ENCODE measurements at places on chromosomes 7 and 10. TPM values are rescaled to one million over a fixed set of nuclear protein-coding genes. Genes with fewer than 3 reads are reported as not detected.

The NUTM2E gene
- 0.19 TPM for total RNA-seq

The ATG9B gene
- total RNA-seq = 0.10 TPM

The GIMAP1 gene
- total RNA-seq = 12.1 TPM

The MYL10 gene
- total RNA-seq = not detected

The FOXP2 gene
- total RNA-seq = 0.68 TPM

The A1CF gene
- not detected for total RNA-seq

The CD36 gene
- total RNA-seq = 3.5 TPM

The CTAGE6 gene
- total RNA-seq = 0.88 TPM

The DUS4L gene
- total RNA-seq = 7.5 TPM

The SEC61G gene
- total RNA-seq = 345 TPM

The CYP2C8 gene
- not detected for total RNA-seq

The CALML3 gene
- total RNA-seq = not detected

The RADIL gene
- 3.4 TPM for total RNA-seq

The DGKI gene
- 1.4 TPM for total RNA-seq

The EPHA1 gene
- total RNA-seq = not detected

The CALN1 gene
- not detected for total RNA-seq

The OR2A42 gene
- total RNA-seq = not detected

The ERV3-1 gene
- total RNA-seq = 37.9 TPM

The PNLIPRP3 gene
- not detected for total RNA-seq

The C10orf90 gene
- total RNA-seq = not detected

The FAM180A gene
- total RNA-seq = not detected

The OR2A12 gene
- total RNA-seq = not detected

The ABCB8 gene
- total RNA-seq = 24.5 TPM

The TBC1D12 gene
- 12.9 TPM for total RNA-seq

The ZPBP gene
- not detected for total RNA-seq

The SPDYE17 gene
- total RNA-seq = not detected
